ENCODE measurements at places on chromosomes 6 and 20.
A peak's percentile ranks its signal among the peaks of the same experiment; 100 is the strongest.

DNA sequence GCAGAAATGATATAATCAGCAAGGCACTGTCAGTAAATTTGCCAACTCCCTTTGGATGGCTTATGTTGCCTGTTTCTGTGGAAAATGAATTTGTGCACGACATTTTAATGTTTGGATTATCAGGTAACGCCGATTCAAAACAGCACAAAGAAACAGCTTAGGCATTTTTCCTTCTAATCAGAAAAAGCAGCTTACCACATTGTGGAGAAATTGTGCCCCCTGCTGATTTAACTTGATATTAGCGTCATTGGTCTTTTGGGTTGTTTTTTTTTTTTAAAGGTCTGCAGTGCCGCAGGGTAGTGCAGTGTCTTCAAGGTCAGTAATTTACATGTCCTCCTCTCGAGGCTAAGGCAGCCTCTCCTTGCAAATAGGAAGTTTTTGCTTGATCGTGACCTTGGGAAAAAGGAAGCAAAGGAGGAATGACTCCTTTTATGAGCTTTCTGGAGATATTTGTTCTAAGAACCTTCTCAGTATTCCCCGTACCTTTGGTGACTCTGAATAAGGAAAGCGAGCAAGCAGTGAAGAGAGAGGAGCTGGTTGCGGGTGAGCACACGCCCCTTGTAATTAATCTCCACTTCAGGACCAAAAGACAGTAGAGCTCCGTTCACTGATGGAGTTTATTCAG lies 79.1 kb downstream of the ELOVL4 start:
- peak; percentile 92 for DNase-seq

GRCh38 chr20:58580474-58580835 lies 65.3 kb upstream of the APCDD1L start:
- DNase-seq = no peak

GRCh38 chr6:89110284-89110683 lies 7.6 kb downstream of the SRSF12 start:
- DNase-seq = no peak

GRCh38 chr6:33875141-33875581 lies 71.4 kb upstream of the MLN start:
- DNase-seq = no peak

GRCh38 chr20:57508831-57509230 lies 16.1 kb downstream of the CTCFL start:
- DNase-seq = no peak

DNA sequence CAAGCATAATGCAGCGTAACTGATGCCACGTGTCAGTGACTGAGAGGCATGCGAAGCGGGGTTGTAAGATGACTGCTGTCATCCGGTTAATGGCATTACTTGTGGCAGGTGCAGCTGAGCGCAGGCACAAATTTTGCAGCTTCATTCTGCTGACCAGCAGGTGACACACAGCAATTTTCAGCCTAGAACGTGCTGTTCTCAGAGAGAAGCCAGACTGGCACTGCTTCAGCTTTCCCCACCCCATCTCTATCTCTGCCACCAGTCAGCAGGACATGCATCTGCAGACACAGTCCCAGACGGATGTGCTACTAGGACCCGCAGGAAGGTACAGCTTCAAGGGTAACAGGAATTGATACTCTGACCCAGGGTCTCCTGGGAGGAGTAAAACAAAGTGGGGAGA lies 221.8 kb downstream of the KIF16B start:
- DNase-seq = no peak

Data from NCI-H526 (cell line).